ENCODE measurements at places on chromosomes 3 and 15.

DNA sequence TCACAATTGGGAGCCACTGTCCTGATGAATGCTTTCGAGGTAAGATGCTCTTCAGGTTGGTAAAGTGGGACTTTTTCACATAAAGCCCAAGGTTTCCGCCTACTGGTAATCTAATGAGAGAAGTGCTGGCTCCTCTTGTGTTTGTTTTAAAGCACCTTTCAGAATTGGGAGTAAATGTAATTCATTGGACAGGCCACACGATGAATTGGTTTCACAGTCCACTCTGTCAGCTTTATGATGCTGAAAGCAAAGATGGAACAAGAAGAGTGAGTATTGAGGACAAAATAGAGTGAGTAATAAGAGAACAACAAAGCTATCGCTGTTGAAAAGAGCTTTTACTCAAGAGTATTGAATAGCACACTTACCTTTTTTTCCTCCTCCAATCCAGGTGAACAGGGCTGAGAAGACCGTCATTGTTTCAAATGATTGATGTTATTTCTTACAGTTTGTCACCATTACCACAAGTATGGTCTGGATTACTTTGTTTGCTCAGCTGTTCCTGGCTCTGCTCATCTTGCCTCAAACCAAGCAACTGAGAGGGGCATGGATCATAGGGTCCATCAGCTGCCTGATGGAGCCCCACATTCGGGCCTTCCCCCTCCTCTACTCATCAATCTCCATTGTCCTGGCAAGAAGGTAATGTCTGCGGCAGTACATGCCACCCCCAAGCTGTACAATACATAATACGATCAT is 136.1 kb upstream of the CNTN4 start:
- no peak for DNase-seq

- no peak for DNase-seq
Measured at GRCh38 chr3:198112031-198112430, 152.0 kb downstream of the LMLN start.

DNA sequence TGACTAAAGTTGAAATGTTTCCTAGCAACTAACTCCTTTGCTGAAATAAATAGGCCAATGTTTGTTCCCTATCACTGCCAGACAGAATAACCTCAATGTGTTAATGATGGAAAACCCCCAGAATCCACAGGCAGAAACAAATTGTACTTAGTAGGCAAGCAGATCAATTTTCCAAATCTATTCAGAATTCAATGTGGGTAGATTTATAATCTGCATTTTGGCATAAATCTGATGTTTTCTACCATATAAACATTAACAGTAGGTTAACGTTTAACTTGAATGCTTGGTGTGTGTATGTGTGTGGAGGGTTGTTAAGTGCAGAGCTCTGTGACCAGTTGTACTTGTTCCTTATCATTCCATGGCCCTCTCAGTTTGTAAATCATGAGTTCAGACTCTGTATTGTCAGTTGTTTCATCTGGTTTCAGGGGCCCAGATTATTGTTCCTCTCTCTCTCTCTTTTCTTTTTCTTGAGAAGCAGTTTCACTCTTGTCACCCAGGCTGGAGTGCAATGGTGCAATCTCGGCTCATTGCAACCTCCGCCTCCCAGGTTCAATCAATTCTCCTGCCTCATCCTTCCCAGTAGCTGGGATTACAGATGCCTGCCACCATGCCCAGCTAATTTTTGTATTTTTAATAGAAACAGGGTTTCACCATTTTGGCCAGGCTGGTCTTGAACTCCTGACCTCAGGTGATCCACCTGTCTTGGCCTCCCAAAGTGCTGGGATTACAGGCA is 32.8 kb downstream of the PLSCR1 start:
- DNase-seq = no peak

- no peak for DNase-seq
Measured at GRCh38 chr3:191781044-191781443, 320.1 kb downstream of the PYDC2 start.

- no peak for DNase-seq
Measured at GRCh38 chr3:194270627-194271459, 80.3 kb downstream of the CPN2 start.

GRCh38 chr3:127639173-127640041 is 10.4 kb downstream of the PODXL2 start:
- no peak for DNase-seq

DNA sequence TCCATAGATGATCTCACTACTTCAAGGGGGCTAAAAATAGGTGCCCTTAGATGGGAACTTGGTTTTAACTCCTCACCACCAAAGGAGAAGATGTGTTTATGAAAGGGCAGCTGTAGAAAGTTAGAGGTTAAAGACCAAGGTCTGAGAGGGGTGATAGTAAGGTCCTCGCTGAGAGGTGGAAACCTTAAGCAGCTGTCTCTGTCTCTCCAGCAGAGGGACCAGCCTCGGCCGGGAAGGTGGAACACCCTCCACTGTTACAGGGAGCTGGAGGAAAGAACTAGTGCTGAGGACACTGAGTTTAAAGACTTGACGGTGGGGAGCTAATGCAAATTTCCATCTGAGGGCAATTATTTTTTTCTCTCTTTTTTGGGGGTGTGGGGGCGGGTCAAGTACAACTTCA is 8.9 kb upstream of the RLBP1 start:
- DNase-seq = no peak

DNA sequence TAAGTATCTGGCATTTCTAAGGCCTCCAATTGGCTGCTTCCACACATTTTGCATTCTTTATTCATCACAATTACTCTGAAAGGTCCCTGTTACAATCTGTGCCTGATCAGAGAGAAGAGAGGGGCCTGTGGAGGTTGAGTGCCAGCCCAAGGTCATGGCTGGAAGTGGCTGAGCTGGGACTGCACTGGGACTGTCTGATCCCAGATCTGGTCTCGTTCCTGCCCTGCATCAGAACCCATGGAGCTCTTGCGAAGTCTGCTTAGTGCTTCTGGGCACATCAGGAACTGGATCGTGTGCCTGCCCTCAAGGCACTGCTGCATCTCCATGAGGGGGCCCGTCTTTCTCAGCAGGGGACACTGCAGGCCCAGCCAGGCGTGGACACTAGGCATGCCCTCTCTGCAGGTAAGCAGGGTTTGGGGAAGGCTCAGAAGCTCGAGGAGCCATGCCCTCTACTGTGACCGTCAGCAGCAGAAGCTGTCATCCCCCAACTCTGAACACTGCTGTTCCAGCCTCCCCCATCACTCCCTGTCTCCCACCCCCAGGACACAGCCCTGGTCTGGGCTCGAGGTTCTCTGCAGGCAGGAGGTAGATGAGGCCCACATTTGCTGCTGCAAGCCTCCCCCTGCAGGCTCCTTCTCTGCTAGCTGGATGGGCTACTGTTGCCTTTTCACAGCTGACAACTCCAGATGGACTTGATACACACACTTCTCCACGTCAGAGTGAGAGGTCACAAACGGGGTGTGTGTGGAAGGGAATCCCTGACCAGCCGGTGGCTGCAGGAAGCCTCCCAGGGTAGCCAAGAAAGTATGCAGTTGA is 96.5 kb upstream of the PRR23E start:
- DNase-seq = no peak

DNA sequence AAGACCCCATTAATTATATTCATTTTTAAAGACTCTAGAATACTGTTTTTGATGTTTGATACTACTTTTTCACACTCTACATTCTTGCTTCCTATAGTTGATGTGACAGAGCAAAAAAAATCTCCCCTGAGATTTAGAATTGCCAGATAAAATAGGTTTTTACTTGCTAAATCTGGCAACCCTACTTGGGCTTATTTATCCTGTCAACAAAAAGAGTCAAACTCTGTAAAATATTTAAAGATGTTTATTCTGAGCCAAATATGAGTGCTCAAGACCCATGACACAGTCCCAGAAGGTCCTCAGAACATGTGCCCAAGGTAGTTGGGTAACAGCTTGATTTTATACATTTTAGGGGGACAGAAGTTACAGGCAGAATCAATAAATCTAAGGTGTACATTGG is 72.3 kb downstream of the DAPK2 start:
- no peak for DNase-seq

DNA sequence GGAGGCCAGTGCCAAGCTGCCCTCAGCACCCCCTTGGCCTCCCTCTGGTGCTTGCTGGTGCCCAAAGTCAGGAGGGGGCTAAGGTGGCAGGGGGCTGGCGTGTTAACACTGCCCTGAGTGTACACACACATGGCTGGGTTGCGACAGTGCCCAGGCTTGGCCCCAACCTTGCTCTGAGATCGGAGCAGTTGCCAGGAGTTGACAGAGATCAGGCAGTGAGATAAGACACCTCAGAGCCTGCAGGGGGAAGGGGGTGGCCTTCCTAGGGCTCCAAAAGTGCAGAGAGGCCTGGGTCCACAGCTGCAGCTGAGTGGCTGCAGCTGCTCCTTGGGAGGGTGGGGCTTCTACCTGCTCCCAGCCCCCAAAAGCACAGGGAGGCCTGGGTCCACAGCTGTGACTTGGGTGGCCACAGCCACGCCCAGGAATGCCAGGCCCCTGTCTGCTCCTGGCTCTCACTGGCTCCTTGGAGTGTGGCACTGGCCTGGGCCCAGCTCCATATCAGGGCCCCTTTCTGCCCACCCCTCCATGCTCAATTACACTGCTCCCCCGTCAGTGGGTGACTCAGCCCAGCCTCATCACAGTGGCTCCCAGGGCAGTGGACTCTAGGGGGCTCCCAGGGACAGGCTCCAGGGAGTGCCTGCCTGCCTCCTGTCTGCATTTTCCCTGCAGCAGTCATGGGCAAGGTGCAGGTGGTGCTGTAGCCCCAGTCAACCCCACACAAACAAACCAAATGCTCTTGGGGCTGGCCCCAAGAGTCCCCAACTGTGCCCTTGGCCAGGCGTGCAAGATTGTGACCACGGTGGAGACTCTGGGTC is 56.4 kb upstream of the C15orf39 start:
- no peak for DNase-seq

DNA sequence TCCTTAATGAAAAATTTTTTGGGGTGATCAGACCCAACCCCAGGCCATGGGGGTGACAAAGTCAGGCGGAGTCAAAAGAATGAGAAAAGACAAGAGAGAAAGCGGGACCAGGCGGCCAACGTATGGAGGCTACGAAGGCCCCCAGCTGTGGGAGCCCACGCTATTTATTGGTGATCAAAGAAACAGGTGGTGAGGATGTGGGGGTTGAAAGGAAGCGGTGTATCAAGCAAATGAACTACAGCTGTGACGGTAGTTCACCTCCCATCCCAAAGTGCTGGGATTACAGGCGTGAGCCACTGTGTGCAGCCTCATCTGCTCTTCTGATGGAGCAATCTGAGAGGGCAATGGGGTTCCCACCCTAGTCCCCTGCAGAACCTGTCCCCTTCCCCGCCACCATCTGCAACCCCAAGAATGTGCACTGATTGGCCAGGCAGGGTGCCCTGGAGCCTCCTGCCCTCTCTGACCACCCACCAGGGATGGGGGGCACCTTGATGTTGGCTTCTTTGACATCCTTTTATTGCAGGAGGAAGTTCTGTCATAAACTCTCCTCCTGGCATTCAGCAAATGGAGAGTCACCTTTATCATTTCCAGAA is 1.1 kb upstream of the CHRNA3 start:
- DNase-seq = no peak

DNA sequence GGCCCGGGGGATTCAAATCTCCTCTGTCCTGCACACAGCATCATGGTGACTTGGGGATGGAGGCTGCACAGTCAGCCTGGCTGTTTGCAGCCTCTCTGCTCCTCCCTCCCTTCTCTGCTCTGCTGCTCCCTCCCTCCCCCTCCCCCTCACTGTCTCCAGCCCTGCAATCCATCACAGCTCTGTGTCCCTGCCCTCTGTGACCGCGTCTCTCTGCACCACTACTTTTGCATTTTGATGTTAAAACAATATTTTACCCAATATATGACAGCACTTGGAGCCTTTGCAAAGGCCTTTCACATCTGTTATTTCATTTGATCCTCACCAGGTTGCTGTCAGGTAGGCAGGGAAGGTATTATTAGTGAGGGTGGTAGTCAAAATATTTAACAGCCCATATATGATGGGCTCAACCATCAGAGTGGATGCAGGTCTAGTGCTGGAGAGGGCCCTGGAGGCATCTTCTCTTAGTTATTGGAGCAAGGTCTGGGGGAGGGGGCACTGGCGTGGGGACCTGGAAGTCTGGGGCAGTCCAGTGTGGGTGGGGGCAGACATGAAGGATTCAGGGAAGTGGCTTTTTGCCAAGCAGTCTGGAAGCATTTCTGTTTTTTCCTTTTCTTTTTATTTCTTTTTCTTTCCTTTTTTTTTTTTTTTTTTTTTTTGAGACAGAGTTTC is 16.3 kb upstream of the VPS8 start:
- DNase-seq = no peak

GRCh38 chr3:195297446-195297845 is 26.5 kb upstream of the XXYLT1 start:
- no peak for DNase-seq

DNA sequence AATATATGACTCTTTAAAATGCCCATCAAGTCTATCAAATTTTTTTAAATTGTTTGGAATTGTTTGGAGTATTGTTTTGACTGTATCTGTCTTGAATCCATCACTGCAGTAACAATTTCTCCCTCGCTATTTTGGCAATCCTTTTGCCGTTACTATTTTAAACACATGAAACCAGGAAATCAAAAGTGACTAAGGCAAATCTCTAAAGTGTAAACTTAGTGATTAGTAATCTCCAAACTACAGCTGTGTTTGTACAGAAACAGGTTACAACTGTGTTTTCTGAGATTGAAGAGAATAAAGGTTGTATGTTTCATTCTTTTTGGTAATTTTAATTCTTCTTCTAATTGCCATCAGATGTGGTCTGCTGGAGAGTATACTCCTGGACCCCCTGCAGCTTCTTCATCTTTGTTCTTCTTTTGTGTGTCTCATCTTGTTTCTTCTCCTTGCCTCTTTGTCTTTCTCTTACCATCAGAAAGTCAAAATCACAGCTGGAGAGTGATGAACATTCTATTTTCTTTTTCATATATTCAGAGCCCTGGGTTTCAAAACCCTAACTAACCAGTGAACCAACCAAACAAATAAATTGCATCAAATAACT is 465.4 kb downstream of the RBMS3 start:
- DNase-seq = no peak

DNA sequence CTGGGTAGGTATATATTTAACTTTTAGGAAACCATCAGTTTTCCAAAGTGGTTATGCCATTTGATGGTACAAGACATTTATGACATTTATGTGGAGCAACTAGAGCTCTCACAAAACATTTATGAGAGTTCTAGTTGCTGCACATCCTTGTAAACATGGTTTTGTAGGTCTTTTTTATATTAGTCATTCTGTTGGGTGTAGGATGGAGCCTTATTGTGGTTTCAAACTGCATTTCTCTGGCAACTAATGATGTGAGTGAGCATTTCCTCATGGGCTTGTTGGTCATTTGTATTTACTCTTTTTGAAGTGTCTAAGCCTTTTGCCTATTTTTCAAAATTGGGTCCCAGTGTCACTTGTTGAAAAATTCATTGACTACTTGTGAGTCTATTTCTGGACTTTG is 45.7 kb upstream of the MGLL start:
- DNase-seq = no peak

GRCh38 chr3:192834428-192834827 is 83.2 kb downstream of the MB21D2 start:
- DNase-seq = no peak

Measured in germinal center (tissue), 1 donor.